ENCODE measurements at places on chromosomes 1 and 21.

DNA sequence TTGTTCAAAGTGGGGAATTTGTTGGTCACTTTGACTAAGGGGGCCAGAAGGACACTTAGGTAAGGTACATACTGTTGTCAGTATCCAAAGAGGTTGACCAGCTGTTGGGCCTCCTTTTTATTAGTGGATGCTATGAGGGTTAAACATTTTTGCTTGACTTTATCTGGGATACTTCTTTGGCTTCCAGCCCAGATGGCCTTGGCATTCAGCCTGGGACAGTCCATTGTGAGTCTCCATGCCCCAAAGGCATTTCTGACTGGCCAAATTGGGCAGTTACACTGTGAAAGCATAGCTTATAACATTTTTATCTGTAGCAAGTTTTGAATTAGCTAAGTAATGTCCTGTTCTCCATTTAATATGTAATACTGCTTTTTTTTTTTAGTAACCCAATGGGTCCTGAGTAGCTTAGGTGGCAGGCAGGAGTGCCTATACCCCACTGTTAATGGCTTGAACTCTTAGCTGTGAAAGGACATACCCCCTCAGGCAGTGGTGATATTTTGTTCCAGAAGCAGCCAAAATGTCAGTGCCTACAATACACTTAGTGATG lies 35.4 kb upstream of the CD1D start:
- H3K27ac ChIP-seq: no peak overlapping the region
- peaks cover 9% of the 10 kb centered on the region for H3K4me1 ChIP-seq
- DNase-seq: no peak
- no peak overlapping the region for H3K4me3 ChIP-seq
- H3K27me3 ChIP-seq: peaks cover 2% of the 10 kb centered on the region
- no peaks in the 10 kb centered on the region for H3K36me3 ChIP-seq

- no peaks in the 10 kb centered on the region for H3K4me1 ChIP-seq
- DNase-seq: peak; percentile 55
- H3K36me3 ChIP-seq: no peaks in the 10 kb centered on the region
- H3K27ac ChIP-seq: no peak overlapping the region
- peaks cover 20% of the 10 kb centered on the region for H3K27me3 ChIP-seq
Measured at GRCh38 chr1:175338387-175339135, 146.0 kb upstream of the KIAA0040 start.

DNA sequence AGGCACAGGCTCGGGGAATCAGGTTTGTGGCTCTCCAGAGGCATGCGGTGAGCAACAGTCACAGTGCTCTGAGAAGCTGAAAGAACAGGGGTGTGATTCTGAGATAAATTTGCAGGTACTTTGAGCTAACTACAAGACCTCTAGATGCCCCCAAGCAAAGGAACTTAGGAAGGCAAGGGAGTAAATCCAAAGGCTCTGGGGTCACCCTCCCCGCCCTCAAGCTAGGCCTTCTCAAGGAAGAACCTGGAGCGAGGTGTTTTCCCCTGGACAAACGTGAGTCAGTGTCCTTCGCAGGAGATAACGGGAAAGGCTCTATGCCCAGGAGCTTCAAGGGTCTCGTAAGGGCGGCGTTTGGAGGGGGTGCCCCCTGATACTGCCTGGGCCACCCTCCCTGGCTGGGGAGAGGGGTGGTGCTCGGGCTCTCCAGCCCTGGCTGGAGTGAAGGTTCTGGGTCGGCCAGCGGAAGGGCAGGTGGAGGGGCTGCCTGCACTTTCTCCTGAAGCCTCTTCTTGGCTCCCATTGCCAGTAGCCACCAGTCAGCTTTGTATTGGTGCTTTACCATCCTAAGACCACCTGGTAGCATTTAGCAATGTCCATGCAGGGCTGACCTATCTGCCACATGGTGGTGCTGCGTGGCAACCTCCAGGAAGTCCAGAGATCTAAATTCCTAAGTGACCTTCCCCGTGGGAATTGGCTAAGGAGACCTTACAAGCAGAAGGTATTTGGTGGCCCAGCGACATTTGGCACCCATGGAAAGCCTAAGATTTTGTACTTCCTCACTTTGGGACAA lies 44.0 kb downstream of the GPR161 start:
- H3K27me3 ChIP-seq: peaks cover 8% of the 10 kb centered on the region
- H3K36me3 ChIP-seq: no peaks in the 10 kb centered on the region
- H3K4me3 ChIP-seq: no peak overlapping the region

GRCh38 chr21:37232274-37233018 lies 34.7 kb downstream of the VPS26C start:
- peaks cover 61% of the 10 kb centered on the region for H3K36me3 ChIP-seq
- H3K27me3 ChIP-seq: no peaks in the 10 kb centered on the region

DNA sequence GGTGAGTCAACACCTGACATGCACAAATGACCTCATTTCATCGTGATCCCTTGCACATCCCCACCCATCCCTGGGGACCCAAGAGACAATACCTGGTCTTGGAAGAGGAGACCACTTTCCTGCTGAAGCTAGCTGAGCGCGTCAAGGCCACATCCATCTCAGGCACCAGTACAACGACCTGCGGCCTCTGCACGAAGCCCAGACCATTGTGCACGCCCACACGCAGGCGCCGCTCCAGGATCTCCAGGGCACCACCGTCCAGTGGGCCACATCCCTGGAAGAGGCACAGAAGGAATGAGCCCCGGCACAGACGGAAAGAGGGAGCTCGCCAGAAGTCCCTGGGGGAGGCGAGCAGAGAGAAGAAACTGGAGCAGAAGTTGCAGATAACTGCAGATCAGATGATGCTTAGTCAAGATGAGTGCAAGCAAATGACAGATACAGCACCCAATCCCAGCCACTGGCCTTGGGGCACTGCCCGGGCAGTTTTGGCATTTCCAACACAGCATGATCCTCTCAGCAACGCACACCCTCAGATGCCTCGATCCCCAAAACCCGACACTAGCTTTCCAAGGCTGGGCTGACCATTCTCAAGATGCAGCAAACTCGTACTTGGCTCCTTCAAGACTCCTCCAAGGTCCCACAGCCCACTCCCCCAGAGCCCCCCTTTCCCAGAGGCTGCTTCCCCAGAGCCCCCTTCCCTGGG lies 44.1 kb downstream of the NPHP4 start:
- H3K4me3 ChIP-seq: no peak overlapping the region
- DNase-seq: no peak
- H3K36me3 ChIP-seq: peaks cover 20% of the 10 kb centered on the region

All from activated CD4-positive, alpha-beta memory T cell treated with anti-CD3 and anti-CD28 coated beads, Interleukin-2, amount 10 ng/mL, durations not matched to agents 7 days and 5 days (primary cell).